ENCODE measurements at places on chromosomes 4 and X.

DNA sequence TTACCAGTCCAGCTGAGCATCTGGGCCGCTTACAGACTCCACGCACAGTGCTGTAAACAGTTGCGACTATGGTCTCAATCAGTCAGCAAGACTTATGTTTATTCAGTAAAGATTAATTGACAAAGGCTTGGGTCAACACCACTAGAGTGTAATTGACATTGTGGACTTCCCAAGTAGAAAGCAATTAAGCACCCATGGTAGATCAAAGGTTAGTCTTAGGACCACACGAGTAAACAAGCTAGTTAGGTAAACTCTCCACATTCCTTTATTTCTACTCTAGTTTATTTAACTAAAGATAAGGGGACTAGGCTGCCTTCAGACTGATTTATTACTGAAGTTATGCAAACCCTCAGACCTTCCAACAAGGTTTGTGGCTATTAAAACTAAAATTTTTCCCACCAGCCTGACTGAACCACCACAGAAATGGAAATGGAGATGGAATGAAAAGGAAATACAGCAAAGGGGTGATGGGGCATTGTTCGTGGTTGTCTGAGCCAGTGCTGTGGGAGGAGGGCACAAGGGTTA lies 44.2 kb downstream of the MTHFD2L start:
- no peak for DNase-seq

GRCh38 chr4:111985426-111985825 lies 159.8 kb upstream of the FAM241A start:
- DNase-seq: no peak

DNA sequence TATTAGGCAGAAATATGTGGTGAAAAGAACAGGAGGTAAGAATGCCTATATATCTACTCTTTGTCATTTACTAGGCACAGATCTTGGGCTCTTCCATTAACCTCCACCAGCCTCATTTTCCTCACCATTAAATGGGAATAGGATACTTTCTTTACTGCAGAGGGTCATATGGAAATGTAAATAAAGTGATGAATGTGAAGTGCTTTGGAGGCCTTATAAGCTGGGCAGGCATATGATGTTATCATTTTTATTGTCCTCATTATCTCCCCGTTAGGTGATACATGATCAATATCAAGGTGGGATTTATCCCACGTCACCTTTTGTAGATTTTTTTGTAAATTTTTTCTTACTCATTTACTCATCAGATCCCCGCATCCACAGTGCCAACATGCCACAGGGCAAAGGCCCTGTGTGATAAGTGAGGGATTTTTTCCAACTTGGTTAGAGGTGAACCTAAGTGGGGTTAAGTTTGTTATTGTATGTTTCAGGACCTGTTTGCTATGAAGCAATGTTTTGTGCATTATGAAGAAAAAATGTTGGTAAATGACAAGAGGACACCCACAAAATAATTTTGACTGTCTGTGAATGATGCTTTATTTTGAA lies 107.8 kb downstream of the SLC4A4 start:
- no peak for DNase-seq

DNA sequence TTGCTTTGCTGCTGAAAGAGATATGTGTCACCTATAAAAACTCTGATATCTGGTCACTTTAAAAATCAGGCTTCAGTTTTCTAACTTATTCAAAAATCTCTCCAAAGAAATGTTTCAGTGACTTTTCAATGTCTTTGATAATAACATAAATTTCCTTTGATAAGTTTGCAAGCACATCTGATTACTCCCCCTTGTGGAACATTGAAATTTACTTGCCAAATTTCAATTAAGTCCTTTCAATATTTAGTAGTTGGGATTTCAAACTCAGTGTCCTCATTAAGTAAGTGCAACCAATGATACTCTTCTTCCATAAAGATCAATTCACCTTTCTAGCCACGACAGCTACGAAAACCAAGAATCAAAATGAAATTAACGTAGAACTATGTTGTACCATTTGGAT lies 151.3 kb upstream of the FAM47C start:
- DNase-seq: no peak

DNA sequence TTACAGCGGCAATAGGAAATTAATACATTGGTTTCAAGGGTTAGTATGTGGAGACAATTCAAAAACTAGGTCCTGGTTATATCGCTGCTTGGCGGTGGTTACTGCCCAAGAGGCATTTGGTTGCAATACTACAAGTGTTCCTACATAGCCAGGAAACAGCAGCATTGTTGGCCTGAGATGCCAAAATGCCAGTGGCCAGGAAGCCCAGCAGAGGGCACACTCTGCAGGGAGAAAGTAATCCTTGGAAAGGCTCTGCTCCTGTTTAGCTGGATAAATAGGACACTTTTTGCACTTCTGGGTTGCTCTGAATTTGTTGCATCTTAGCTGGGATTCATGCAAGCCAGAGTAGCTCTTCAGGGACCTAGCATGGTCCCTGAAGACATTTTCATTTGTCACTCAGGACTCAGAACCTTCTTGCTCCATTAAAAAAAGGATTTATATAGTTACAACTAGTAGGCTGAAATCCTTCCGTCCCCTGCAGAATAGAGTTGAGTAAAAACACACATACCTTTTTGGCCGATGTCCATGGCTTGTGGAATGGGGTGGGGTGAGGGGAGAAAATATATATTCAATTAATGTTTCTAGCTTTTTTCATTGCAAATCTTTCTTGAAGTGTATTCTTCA lies 8.1 kb upstream of the GPR119 start:
- no peak for DNase-seq

- no peak for DNase-seq
Observed at GRCh38 chr4:155271557-155271956, 63.1 kb downstream of the NPY2R start.

GRCh38 chr4:185859111-185859510 lies 47.1 kb upstream of the SORBS2 start:
- no peak for DNase-seq

DNA sequence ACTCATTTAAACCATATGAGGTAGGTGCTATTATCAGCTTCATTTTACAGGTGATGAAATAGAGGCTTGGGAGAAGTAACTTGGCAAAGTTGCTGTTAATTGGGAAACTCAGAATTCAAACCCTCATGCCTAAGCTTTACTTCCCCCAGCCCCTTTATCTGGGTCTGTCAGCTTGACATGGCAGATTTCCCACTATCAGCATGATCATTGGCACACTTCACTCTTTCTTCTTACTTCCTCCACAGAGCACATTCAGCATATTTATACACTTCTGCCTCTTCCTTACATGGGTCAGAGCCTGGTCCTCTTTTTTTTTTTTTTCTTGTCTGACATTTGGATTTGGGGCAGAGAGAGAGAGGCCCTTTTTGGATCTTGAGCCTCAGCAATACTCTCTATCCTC lies 56.5 kb upstream of the ARX start:
- DNase-seq: no peak

DNA sequence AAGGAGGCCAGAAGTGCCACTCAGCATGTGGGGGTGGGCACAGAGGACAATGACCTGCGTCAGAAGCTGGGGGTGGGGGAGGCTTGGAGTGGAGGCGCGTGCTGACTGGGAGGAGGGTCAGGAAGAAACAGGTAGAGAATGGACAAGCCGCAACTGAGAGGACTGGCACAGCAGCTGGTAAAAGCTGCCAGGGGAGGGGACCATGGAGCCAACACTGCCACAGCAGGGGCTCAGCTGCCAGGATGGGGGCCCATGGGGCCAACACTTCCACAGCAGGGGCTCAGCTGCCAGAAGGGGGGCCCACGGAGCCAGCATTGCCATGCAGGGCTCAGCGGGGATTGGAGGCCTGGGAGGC lies 19.1 kb downstream of the RNF212 start:
- no peak for DNase-seq

GRCh38 chr4:53855581-53856250 lies 208.7 kb downstream of the CHIC2 start:
- peak; percentile 89 for DNase-seq

GRCh38 chr4:152723236-152723635 lies 43.4 kb upstream of the TMEM154 start:
- DNase-seq: no peak

DNA sequence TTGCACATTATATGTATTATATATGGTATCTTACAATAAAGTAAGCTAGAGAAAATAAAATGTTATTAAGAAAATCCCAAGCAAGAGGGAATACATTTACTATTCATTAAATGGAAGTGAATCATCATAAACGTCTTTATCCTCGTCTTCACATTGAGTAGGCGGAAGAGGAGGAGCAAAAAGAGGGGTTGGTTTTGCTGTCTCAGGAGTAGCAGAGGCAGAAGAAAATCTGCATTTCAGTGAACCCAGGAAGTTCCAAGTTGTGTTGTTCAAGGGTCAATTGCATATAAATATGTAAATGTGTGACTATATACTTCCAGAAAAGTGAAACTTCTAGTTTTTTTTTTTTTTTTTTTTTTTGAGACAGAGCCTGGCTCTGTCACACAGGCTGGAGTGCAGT lies 301.4 kb downstream of the TMA16 start:
- DNase-seq: no peak

GRCh38 chr4:126599746-126600145 lies 1033.0 kb upstream of the INTU start:
- no peak for DNase-seq

DNA sequence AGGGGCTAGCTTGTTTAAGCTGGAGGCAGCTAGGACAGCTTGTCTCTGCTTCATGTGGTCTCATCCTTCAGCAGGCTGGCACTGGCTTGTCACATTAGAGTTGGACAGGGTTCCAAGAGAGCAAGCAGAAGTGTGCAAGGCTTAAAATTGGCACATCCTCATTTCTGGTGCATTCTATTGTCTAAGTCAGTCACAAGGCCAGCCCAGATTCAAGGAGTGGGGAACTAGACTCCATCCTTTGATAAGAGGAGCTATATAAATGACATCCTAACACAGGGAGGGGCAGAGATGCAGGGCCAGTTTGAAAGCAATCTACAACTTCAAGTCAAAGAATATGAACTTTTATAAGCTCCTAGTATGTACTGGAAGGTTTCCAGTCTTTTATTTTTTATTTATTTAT lies 313.2 kb downstream of the PTTG2 start:
- DNase-seq: no peak

GRCh38 chr4:80423553-80424224 lies 88.2 kb downstream of the CFAP299 start:
- no peak for DNase-seq

DNA sequence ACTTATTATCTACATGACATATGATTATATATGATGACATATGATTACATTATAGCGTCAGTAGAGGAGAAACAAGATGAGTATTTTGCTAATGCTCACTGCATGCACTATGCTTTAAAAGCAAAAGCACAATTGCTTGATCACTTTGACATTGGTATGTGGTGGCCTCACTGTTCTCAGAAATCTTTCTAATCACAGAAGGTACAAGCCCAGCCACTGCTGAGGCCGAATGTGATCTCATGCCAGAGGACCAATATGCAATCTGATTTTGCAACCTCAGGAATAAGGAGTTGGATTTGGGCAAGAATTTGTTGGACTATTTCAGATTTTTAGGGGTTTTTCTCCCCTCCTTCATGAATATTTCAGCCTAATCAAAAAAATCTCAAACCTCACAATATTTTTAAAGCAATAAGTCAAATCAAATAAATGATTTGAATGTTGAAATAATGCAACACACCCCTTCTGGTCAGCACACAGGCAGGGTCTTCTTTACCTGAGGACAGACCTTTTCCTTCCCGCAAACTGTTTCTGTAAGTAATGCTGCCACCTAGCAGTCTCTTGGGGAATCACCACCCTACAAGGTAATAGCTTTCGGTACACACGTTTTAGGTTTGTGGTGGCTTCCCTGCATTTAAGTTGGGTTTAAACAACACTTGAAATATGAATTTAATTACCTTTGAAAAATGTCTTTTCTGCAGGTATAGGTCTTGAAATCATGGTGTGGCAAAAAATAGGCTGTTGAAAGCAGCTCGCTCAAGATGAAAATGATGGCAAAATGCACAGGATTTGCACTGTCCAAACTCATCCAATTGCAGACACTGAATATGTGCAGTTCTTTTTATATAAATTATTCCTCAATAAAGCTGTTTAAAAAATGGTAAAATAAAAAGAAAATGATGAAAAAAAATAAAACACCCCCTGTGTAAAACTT lies 4.8 kb upstream of the CXCL13 start:
- no peak for DNase-seq

DNA sequence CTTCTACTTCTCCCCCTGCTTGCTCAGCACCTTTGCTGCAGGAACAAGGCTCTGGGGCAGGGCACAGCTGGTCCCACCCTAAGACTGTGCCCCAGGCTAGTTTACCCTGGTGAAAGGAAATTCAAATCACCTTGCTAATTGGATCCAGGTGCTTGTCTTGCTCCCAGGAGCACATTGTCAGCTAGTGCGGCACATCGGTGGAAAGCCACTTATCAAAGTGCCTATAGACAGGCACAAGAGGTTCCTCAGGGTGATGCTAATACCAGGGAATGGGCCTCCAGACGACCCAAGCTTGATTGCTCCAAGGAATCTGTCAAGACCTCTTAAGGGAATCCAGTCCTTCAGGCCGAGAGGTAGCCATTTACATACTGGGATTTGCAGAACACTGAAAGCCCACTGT lies 64.5 kb upstream of the PRPS1 start:
- DNase-seq: no peak

DNA sequence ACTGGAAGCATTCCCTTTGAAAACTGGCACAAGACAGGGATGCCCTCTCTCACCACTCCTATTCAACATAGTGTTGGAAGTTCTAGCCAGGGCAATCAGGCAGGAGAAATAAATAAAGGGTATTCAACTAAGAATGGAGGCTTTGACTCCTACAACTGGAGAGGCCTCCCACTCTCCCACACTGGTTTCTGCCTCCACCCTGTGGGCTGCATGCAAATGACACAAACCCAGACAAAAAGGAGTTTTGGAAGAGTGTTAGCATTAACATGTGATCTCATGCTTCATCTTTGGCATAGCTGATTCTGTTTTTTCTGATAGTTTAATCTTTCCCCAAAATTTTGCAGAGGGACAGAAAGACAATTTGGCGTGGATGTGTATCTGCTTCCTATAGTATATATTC lies 80.8 kb upstream of the IQCM start:
- DNase-seq: no peak

DNA sequence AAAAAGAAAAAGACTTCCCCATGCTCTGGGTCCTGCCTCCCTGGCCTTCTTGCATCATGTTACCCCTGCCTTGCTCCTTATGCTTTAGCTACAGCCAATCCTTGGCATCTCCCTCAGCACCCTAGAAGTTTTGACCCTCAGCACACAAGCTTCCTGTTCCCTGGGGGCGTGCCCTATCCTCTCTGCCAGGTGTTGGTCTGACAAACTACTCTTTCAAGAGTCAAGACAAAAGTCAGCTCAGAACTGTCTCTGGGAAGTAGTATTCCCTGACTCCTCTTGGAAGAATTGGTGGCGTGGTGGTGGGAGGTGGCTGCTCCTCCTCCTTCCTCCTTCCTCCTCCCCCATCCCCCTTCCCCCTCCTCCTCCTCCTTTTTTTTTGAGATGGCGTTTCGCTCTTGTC lies 41.0 kb downstream of the PRPS1 start:
- no peak for DNase-seq

DNA sequence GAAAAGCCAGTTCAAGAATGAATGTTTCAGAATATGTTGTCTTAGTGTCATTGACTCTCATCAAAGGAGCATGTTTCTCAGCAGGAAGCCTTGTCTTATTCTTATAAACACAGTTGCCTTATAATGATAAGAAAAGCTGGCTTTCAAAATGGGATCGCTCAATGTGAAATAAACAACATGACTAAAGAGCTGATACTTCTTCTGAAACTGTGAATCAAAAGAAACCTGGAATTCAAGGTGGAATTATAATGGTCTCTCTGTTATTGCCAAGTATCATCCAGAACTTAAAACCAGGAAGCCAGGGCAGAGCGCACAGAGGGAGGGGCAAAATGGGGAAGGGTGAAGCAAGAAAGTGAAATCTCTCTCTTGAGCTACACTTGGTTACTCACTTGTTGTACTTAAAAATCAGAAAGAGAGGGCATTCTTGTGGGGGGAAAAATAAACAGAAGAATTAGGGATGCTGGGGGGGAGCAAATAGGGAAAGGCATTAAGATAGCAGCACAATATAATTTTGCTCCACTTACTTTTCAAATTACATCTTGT lies 270.0 kb downstream of the MAPK10 start:
- DNase-seq: no peak

All from AG04449 (cell line).